ENCODE measurements at places on chromosomes 7 and 10.

GRCh38 chr7:80681272-80681885 lies 42.9 kb downstream of the CD36 start:
- DNase-seq, result peak; percentile 42

GRCh38 chr7:129644634-129645230 lies 33.2 kb downstream of the NRF1 start:
- DNase-seq, result peak; percentile 62

GRCh38 chr10:60870416-60870728 lies 73.6 kb downstream of the RHOBTB1 start:
- DNase-seq, result no peak

DNA sequence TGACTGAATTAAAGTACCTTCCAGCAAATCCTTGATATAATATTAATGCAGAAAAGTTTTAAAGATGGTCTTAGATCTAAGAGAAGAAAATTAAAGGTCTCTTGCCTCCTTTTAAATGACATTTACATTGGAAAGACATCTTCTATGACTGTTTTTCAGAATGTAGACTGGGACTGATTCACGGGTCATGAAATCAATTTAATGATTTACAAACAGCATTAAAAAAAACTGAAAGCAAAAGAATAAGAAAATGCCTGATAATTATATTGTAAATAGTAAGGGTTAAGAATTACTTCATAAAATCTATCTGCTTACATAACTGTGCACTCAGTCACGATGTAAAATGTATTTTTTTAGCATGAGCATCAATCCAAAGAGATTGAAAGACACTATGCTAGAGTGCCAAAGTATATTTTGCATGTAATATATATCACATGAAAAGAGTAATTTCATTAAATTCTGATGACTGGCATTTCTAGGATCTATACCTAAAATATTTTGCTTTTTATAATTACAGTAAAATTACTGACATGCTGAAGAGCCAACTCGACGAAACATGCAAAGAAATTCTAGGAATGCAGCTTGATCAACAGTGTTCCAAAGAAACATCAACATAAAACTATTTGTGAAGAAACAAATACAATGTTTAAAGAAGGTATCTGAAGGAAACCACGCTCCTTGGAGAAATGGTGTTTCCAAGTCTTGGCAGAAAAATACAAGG lies 35.1 kb downstream of the RTKN2 start:
- DNase-seq, result peak; percentile 61

- no peak for DNase-seq
Observed at GRCh38 chr7:95669513-95669912, 73.2 kb upstream of the PDK4 start.

- DNase-seq, result no peak
Observed at GRCh38 chr7:139873593-139874301, 44.7 kb downstream of the TBXAS1 start.

Measured in fibroblast of skin of back (primary cell).